ENCODE measurements at places on chromosomes 7 and 10. TPM values are rescaled to one million over a fixed set of nuclear protein-coding genes. Genes with fewer than 3 reads are reported as not detected.

RARRES2 gene
- total RNA-seq: 15.2 TPM

TLX1 gene
- not detected for total RNA-seq

ITPRID1 gene
- not detected for total RNA-seq

FANK1 gene
- total RNA-seq: 13.9 TPM

SLC26A3 gene
- total RNA-seq: not detected

EBLN1 gene
- total RNA-seq: not detected

NPFFR1 gene
- total RNA-seq: not detected

CHAT gene
- not detected for total RNA-seq

CRHR2 gene
- total RNA-seq: not detected

PPP1R17 gene
- not detected for total RNA-seq

ACTA2 gene
- total RNA-seq: 480 TPM

FEZF1 gene
- total RNA-seq: not detected

MICU1 gene
- 41.4 TPM for total RNA-seq

HOXA5 gene
- total RNA-seq: not detected

CFTR gene
- total RNA-seq: not detected

FFAR4 gene
- not detected for total RNA-seq

CARD11 gene
- not detected for total RNA-seq
